ENCODE measurements at places on chromosomes 16 and 17.

DNA sequence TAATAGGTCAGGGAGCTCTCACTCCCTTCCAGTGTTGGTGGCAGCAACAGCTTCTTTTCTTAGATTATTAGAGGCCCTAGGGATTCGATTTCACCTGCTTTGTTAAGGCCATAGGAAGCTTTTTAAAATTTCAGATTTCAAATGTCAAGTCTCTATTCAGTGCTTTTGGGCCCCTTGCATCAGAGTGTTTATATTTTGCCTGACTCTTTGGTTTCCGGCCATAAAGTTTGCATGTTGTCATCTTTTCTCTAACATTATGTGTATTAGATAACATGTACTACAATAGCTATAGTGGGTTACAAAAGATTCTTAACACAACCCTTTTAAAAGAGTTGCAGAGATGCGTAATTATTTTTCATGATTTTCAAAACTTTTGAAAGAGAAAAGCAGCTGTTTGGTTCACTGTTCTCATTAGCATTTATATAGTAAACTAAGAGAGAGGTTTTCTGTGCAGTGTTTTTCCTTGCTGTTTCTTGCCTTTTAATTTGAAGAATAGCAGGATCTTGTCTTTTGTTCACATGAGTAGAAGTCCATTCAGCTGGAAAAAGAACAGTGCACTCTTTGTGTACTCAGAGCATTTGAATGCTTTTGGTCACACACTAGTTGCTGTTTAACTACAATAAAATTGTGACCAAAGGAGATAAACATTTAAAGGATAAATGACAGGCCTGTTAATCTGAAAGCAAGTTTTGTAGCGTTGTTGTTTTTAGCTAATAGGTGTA is 52.5 kb downstream of the FTO start:
- no peak for DNase-seq

DNA sequence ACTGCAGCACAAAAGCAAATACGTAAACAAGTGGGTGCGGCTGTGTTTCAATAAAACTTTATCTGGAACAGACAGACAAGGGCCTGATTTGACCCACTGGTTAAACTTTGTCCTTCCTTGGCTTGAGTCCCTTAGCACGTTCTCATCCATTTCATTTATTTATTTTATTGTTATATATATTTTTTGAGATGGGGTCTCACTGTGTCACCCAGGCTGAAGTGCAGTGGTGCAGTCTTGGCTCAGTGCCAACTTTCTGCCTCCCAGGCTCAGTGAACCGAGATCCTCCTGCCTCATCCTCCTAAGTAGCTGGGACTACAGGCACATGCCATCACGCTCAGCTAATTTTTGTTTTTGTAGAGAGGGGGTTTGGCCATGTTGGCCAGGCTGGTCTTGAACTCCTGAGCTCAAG is 64.3 kb downstream of the MYH11 start:
- DNase-seq = no peak

DNA sequence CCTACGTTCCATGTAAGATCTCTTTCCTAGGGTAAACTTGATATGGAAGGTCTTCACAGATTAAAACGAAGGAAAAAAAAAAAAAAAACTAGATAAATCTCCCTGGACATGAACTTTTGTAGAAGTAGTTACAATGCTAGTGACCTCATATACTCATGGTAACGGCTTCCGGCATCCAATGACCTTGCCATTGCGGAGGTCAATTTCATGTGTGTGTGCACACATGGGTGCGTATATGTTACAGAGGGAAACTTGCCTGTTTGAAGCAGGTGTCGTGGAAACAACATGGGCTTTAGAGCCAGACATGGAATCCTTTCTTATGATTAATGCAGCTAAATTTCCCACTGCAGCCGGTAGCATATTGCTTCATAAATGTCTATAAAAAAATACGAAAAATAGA is 435.5 kb downstream of the MAF start:
- DNase-seq = no peak

DNA sequence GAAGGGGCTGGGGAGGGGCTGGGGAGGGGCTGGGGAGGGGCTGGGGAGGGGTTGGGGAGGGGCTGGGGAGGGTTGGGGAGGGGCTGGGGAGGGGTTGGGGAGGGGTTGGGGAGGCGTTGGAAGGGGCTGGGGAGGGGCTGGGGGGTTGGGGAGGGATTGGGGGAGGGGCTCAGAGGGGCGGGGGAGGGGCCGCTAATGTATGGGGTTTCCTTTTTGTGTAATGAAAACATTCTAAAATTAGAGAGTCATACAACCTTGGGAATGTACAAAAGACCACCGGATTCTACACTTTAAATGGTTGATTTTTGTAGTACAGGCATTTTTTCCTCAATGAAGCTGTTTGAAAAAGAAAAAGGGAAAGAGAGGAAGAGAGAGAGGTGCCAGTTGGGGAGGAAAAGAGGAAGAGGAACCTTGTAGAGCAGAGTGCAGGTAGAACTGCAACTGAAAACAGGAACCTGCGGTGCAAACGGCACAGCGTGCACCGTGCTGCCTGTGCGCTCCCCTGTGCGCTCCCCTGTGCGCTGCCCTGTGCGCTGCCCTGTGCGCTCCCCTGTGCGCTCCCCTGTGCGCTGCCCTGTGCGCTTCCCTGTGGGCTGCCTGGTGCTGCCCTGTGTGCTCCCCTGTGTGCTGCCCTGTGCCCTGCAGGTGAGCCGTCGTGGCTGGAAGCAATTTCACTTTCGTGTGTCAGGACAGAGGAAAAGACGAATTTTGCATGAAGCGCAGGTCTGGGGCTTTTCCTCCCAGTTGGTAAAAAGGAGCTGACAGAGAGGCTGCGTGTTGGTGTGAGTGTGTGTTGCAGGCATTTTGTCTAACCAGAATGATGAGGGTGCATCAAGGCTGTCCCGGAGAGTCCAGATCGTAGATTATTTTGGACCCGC is 40.8 kb downstream of the METRNL start:
- no peak for DNase-seq

Measured in T-helper 22 cell (primary cell).